ENCODE measurements at places on chromosomes 4 and X.

DNA sequence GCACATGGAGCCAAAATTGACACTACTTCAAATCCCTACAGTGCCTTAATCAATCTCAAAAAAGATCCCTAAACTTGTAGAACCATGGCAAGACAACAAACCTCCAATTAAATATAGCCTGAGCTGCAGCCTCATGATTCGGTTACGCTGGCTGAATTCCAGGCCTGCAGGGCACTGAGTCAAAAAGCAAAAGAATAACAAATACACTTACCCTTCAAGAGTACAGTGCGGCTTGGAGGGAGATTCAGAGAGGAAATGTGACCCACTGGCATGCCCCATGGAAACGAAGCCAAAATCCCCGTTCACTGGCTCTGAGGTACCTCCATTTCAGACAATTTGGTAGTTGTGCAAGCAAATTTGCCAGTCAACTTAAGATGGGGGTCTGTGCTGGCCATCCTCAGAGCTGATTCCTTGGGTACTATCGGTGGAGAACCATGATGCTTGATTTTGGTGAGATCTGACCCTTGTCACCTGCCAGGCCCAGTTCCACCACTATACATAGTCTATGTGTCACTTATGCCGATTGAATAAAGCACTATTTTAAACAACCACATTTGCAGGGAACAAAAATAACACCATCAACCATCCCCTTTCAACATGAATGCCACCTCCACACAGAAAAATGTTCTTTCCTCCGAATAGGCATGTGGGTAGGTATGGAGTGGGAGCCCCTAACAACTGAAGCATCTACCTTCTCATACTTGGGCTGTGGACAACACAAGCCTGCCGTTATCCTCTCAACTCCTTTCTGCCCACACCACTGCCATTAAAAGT lies 2.1 kb downstream of the C4orf54 start:
- DNase-seq, result no peak

DNA sequence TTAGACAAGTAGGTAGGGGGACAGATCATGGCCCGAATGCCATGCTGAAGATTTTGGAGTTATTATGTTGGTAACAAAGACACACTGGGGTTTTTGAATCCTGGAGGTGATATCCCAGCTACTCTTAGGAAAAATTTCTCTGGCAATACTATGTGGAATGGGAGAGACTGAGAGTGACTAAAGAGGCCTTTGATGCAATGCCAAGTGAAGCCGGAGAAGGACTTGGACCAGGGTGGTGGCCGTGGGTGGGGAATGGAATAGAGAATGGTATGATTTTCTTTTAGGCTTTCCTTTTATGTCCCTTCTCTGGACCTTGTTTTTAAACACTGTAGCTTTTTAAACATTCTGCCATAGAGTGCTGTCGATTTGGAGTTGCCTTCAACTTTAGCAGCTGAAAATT lies 141.6 kb downstream of the DCLK2 start:
- no peak for DNase-seq

DNA sequence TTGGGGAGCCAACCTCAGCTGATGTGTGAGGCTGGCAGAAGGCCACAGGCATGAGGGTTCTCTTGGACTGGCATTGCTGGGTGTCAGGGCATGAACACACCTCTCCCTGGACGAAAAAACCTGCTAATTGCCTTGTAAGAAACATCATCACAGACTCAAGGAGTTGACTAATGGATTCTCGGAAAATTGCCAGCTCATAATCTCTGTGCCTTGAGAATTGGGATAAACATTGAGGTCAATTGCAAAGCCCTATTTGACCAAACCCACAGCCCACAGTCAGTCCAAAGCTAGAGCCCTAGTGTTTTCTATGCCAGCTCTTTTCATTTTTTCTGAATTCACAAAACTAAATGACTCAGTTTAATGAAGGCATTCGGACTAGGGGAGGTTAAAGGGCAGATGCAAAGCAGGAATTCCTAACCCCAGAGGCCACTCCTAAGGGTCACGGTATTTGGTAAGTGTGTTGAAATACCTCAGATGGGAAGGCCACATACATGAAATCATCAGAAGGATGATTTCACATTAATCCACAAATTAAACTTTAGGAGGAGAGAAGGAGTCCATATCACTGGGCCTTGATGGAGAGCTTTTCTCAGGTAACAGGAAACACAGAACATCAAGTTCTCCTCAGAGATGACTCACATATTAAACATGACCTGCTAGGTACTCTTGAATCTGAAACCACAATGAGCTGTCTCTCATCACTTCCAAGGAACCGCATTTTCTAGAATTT lies 39.0 kb upstream of the RASL11B start:
- DNase-seq, result no peak

DNA sequence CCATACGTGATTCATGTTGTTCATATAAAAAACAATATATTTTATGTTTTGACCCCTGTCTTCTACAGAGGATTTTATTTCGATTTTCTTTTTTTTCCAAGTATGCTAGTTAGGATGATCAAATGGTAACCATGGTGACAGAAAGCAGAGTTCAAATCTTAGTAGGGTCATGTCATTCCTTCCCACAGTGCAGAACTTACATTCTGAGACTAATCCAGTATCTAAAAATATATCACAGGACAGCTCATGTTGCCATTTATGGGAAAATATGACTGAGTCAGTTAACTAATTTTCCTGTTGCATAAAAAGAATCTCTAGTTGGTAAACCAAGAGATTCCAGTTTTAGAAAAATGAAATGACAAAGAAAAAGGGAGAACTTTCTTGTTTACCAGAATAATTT lies 209.5 kb downstream of the PARM1 start:
- DNase-seq, result no peak

GRCh38 chr4:83604321-83604720 lies 68.4 kb downstream of the GPAT3 start:
- no peak for DNase-seq

DNA sequence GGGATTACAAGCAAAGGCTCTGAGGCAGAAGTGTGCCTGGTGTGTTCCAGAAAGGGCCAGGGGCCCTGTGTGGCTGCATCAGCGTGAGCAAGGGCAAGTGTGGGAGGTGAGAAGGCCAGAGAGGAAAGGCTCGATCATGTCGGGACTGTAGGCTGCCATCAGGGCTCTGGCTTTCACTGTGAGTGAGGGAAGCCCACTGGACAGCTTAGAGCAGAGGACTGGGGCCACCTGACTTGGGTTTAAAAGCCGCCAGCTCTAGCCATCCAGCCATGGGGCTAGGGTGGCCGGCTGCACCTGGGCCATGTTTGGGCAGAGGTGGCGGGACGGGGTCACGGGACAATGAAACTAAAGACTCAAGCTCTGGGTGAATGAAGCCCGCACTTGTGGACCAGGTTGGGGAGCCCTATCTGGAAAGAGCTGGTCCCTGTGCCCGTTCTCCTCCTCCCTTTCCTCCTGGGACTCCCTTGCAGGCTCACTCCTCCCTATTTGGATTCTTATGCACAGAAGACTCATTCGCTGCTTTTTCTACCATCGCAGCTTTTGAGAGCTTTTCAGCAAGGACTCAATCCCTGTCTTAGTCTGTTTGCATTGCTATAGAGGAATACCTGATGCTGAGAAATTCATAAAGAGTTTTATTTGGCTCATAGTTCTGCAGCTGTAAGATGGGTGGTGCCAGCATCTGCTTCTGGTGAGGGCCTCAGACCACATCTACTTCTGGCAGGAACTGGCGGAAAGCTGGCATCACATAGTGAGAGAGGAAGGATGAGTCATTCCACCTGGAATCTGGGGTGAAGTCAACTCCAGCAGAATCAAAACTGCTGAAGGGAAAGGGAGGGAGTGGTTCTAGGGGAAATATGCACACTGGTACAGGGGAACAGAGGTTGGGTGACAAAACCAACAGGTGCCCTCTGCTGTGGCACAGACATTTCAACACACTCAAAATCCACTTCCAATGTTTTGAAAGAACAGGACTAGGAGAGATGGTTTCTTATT lies 15.3 kb downstream of the CTAG1B start:
- no peak for DNase-seq

Measured in activated T-cell treated with anti-CD3 and anti-CD28 coated beads, Interleukin-2, amount 50 U/mL, for 1 hour (primary cell).